ENCODE measurements at places on chromosomes 2 and 18.

- DNase-seq, result peak; percentile 25
Observed at GRCh38 chr2:168456521-168457189, 583 bp downstream of the CERS6 start.

GRCh38 chr2:47782381-47782670, 619 bp upstream of the MSH6 start:
- DNase-seq, result no peak

GRCh38 chr18:34322365-34323289, 97.9 kb upstream of the NOL4 start:
- peak; percentile 48 for DNase-seq

DNA sequence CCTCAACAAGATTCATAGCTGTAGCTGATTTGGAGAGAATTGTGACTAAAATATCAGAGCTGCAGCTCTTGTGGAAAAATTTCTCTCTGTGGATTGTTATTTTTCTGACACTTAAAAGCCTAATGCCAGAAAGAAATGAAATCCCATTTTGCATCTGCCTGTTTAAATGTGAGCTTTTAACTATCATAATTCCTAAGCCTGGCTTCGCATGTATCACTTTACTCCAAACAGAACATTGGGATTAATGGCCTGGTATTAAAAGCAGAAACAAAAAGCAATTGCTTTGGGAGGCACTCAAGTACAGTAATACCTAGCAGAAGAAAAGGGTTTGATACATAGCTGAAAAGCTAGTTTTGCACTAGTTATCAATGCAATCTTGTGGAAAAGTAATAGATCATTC, 164.2 kb upstream of the FSHR start:
- DNase-seq, result no peak

- DNase-seq, result no peak
Observed at GRCh38 chr2:25071966-25072365, 30.1 kb downstream of the EFR3B start.

DNA sequence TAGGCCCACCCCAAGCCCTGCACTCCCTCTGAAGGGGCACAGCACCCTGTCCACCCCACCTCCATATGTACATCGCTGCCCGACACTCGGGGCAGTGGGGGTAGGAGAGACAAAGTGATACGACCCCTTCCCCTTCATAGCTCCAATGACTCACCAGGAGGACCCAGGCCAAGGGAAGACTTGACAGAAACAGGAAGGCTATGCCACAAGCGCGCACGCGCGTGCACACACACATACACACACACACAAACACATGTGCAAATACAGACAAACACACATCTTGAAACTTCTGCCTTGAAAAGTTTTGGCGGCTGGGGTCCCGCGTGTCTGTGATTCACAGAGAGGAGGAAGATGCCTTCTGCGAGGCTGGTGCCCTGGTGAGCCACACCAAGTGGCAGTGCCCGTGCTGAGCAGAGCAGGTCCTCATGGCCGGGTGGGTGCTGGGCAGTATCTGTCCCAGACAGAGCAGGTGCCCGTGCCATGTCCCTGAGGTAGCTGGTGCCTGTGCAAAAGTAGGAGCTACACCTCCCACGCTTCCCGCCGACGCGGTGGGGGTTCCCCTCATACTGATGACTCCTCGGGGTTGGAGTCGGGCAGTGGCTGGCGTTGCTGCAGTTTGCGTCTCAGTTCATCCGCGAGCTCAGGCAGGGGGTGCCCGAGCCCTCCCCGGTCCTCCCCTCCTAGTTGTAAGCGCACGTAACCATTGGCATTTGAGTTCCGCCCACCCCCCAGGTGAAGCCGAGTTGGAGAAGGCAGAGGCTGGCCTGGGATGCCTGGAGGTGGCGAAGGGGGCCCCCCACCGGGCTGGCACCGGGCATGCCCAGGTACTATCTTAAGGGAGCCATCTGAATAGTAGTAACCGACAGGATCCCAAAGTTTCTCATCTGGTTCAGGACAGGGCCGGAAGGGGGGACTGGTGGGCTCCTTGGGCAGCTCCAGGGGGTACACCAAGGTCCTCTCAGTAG, 2.5 kb upstream of the ANKRD39 start:
- DNase-seq, result no peak

DNA sequence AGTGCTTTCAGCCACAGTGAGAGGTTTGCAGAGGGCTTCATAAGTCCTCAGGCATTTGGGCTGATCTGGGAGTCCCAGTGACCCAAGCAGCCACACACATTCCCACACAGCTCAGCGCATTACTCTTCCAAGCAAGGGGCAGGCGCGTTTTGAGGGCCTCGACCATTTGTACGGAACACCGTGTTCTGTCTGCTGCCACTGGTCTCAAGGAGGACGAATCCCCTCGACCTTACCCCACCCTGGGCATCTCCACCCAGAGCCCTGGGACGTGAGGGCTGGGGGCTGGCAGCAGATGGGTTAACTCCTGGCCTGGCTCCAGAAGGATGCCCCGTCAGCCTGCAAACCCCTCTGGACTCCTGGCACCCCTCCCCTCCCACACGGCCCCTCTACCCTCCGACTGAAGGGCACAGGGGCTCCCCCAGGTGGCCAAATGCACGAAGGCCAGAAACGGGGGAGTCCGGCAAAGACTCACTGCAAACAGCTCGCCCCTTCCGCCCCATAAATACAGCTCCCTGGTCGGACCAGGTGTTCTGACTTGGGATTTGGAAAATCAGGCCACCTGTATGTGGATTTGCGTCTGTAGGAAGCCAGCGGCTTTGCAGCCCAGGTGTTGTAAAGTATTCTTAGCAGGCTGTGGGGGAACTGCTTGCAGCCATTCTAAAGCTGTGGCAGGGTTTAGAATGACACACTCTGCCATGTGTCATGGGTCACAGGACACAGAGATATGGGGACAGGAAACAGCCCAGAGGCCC, 33.6 kb upstream of the PTMA start:
- peak; percentile 57 for DNase-seq

GRCh38 chr2:137229834-137230233, 464.5 kb downstream of the THSD7B start:
- no peak for DNase-seq

DNA sequence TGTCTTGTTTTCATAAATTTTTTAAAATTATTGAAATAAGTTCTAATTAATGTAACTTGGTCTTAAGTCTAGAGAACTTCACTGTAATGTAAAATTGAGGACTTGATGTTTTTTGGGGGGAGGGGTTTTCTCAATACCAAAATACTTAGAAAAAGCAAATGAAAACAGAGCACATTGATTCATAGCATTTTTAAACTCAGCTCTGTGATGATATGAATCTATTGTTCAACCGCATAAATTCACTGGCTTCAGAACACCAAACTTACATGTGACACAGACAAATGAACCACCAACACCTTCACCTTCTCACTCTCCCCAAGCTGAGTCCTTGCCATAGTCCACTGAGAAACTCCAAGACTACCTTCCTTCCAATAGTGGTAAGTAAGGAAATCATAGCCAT, 108.2 kb downstream of the ZNF521 start:
- no peak for DNase-seq

DNA sequence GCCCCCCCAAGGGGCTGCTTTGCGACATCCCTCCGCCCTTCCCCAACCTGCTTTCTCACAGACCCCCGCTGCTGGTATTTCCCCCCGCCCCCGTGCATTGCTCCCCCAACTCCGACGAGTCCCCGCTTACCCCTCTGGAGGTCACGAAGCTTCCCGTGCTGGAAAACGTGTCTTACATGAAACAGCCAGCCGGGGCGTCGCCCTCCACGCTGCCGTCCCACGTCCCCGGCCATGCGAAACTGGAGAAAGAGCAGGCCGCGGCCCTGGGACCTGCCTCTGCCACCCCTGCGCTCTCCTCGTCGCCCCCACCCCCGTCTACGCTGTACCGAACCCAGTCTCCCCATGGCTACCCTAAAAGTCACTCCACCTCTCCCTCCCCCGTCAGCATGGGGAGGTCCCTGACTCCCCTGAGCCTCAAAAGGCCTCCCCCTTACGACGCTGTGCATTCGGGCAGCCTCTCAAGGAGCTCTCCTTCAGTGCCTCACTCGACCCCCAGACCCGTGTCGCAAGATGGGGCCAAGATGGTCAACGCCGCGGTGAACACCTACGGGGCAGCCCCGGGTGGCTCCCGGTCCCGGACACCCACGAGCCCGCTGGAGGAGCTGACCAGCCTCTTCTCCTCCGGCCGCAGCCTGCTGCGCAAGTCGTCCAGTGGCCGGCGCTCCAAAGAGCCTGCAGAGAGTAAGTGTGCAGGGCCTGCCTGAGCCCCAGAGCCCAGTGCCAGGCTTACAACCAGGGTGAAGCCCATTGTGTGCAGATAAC, 183.0 kb downstream of the NYAP2 start:
- no peak for DNase-seq

DNA sequence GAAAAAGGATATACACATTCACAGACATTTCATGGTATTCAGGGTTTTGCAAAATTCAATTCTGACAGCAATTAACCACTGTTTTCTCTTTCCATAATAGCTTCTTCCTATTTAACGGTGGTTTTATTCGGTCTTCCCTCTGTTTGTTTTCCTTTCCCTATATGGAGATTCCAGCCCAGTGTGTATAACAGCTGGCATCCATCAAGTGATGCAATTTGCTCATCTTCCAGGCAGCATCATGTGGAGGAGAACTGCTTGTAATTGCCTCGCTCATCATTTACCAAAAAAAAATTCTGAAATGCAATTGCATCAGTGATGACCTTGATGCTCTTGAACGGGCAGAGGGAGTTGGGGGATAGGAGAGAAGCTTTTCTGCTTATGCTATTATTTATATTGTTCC, 165.9 kb upstream of the PGAP1 start:
- peak; percentile 80 for DNase-seq

DNA sequence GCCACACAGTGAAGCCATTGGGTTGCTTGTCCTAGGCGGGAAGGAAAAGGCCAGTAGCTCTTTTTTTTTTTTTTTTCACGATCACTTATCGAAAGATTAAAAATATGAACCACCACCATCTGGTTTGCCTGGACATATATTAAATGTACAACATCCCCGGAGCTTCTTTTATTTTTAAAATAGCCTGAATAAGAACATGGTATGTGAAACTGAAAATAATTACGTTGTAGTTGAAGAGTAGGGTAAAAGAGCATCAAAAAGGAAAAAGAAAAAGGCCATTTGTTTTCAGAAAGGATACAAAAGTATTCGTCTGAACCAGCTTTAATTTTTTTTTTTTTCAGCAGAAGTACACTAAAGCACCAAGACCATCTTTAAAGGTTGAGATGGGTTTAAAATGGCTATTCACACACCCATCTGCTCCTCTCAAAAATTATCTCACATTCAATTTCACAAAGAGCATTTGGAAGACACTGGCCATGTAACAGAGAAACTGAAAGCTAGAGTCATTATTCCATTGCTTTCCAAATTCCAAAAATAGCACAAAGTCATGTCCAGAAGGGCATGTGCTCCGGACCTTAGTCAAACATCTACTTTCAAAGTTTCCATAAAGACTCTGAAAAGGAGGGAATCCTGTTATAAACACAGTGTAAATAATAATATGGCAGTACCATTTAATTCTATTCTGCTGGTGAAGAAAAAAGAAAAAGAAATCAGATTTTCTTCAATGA, 82.9 kb downstream of the SCN3A start:
- DNase-seq, result no peak

GRCh38 chr2:8571792-8572499, 109.9 kb upstream of the ID2 start:
- no peak for DNase-seq

DNA sequence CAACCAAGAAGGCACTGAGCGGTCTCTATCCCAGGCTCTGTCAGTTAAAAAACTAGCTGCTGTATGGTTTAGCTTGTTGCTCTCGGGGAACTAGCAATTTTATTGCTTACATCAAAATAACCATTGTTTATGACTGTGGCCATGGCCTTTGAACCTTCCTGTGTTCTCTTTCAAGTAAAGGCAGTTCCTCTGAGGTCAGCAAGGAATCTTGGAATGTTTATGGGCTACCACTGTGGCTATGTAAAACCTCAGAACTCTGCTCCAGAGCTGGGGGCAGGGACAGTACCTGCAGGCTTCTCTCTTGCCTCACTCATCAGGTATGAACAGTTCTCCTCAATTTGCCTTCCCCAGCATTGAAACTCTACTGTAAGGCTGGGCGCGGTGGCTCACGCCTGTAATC, 416.0 kb upstream of the NETO1 start:
- DNase-seq, result peak; percentile 38

DNA sequence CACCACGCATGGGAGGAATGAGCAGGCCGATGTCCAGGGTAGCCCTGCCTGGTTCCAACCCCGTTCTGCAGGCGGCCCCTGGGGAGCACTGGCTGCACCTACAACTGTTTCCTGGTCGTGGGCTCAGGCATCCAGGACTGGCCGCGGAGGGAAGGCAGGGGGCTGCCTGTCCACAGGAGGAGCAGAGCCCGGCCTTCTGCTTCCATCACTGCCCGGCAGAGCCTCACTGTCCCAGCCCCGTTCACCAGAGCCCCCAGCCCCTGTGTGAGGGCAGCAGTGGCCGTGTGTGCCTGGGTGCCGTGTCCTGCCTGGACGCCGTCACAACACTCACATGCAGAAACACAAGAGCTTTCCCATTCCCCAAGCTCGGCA, 56.2 kb downstream of the KCNG2 start:
- DNase-seq, result no peak

DNA sequence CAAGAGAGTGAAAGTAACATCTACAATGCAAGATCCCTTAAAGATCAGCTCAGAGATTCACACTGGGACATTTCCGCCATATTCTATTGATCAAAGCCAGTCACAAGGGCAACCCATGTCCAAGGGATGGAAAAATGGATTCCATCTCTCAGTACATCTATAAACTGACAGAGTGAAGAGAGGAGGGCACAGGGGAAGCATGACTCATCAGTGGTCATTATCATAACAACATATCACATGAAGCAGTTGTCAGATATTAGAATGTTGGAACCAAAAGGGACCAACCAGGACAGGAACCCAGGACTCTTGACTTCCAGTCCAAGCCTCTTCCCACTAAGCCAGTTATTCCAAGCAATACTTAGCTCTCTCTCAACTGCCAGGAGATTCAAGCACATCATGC, 54.9 kb upstream of the IGFBP2 start:
- no peak for DNase-seq

- DNase-seq, result no peak
Observed at GRCh38 chr2:160336635-160337034, 136.6 kb upstream of the ITGB6 start.

GRCh38 chr2:103174711-103175110, 412.9 kb downstream of the TMEM182 start:
- peak; percentile 13 for DNase-seq

GRCh38 chr2:5692561-5693286, 540 bp downstream of the SOX11 start:
- DNase-seq, result peak; percentile 46

- DNase-seq, result no peak
Observed at GRCh38 chr2:126059379-126059778, 596.6 kb upstream of the GYPC start.

DNA sequence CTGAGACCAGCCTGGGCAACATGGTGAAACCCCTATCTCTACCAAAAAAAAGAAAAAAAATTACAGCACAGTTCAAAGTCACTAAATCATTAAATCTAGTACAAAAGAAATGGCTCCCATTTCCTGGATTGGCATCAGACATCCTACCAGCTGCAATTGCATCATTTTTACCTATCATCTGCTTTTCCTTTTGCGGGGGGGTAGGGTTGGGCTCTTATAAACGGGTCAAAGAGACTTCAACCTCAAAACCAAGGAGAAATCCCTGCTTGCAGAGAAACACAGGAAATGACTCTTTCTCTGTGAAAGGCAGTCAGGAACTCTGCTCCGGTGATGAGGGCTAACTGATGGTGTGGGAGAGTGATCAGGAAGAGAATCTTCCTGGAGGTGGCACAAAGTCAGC, 45.3 kb upstream of the RFX8 start:
- peak; percentile 55 for DNase-seq
